ENCODE measurements at places on chromosomes 13 and 19.

DNA sequence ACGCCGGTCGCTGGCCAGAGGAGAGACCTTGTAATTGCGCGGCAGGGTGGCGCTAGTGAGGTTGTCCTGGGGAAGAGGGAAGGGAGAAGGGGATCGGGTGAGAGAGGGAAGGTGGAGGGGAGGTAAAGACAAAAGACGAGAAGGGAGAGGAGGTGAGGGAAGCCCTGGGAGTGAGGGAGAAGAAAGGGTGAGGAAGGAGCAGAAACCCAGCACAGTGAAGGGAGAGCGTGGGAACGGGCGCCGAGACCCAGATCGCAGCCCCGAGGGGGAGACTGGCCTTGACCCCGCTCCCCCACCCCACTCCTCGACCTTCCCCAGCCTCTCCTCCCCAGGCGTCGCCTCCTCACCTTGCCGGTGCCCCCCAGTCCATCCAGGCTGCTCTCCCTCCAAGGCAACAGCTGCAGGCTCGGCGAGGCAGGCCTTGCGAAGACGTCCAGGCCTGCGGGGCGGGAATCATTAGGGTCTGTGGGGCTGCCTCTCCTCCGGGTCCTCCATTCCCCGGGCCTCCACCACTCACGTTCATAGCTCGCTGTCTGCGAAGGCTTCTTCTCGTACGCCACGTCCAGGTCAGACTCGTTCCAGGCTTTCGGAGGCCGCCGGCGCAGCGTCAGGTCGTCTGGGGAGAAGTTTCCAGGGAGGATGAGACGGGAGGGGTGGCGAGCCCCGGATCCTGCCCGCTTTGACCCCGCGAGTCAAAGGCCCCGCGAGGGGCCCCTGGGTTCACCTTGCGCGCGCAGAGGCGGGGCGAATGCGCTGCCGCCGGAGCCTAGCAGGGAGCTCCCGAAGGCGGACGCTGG is 8.8 kb downstream of the PPP1R13L start:
- no peak for DNase-seq

DNA sequence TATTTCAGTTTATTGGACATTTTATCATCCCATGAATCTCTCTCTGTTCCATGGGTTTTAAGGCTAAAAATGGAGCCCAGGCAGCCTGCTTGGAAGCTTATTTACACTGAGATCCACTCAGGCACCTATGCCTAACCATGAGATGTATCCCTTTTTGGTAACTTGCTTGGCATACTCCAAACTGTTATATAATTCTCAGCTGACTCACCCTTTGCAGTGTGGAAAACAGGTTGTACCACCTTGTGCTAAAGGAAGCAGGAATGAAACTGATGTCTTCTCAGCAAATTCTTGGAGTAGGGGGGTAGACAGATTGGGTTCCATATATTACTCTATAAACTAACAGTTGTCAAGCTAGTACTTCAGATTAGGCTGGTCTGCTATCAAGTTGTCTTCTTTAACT is 483.6 kb downstream of the KLF5 start:
- DNase-seq = no peak

DNA sequence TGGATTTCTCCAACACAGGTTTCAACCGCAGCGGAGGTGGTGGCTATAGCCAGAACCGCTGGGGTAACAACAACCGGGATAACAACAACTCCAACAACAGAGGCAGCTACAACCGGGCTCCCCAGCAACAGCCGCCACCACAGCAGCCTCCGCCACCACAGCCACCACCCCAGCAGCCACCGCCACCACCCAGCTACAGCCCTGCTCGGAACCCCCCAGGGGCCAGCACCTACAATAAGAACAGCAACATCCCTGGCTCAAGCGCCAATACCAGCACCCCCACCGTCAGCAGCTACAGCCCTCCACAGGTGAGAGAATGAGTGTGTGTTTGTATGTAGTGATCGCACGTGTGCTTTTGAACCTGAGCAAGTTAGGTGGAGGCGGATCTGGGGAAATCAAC is 6.0 kb upstream of the CCDC97 start:
- DNase-seq = no peak

DNA sequence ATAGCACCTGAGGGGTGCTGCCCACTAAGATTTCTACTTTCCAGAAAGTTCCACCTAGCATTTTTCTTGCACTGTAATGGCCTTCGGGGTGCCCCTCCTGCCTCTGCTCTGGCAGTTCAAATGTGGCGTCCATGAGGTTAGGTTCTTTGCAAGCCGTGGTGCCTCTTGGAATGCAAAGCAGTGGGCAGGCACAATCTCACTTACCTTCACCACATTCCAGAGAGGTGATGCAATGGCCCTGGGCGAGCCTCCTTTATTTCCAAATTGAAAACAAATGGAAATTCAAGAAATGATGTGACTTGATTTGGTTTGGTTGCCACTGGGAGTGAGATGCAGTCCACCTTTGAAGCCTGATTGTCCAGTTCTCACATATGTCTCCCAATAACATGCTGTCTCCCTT is 46.9 kb downstream of the FGF9 start:
- no peak for DNase-seq

DNA sequence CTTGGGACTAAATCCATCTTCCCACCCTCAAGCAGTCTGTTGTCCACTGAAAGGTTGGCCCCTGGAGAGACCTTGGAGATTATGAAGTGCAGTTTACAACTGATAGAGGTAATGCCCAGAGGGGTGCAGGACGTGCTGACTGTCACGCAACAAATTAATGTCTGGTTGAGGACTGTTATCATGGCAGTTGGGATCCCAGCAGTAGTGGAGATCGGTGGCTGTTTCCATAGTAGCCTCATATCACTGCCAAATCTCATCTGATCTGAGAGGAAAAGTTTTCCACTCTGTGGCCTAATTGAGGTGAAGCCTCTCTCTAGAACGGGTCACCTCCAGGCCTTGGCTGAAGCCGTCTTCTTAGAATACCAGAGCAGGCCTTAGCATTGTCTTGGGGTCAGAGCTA is 4.1 kb downstream of the TECR start:
- DNase-seq = no peak

All from NCI-H82 (cell line).